ENCODE measurements at places on chromosomes 7 and 10.

DNA sequence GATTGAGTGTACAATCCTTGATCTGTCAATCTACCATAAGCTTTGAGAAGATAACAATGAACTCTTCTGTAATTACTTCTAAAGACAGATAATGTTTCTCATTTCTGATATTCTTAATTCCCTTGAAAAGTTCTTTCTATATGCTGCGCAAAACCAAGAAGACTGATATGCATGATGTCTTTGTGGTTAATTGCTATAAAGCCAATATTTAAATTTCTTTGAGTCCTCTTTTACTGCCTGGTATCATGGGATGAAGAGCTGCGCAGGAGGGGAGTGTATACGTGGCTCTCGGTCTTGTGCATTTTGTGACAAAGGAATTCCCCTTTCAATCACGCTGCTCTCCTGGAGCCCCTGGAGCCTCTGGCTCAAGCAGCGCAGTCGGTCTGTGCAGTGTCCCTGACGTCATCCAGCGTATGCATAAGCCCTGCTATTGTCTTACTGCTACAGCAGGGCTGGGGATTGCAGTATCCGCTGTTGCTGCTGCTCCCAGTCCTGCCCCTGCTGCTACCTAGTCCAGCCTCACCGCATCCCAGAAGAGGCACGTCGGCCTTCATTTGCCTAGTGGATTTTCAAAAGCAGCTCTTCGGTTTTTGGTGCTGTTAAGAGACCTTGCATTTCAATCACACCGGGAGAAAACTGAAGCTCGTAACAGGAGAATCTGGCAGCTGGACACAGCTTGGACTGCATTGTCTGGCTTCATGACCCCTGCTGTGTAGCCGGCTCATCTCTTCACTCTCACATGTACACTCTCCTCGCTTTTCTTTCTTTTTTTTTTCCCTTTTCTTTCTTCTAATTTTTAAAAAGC, 66.7 kb downstream of the ST7 start:
- no peak for DNase-seq

GRCh38 chr10:79926037-79926436, 22.9 kb downstream of the SFTPD start:
- no peak for DNase-seq

DNA sequence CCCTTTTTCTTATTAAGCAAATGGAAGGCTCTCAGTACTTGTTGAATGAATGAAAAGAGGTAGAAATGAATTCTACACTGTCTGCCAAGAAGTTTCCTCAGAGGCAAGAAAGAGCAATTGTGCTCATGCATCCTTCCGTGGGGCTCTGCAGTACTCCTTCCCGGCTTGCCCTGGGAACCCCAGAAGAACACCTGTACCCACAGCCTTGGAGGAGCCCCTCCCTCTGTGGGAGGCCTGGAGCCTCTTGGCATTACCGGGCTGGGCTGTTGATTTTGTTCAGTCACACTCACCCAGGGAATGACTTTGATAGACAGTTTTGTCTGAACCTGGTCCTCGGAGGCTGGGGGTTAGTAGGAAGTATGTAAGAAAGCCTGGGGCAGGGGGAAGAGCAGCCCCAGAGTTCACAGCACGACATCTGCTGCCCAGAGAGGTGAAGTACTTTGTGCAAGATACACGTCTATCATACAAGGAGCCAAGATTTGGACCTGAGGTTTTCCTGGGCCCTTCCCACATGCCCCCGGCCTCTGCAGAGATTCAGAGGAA, 134.8 kb upstream of the GDF10 start:
- peak; percentile 26 for DNase-seq

GRCh38 chr10:132298038-132298881, 9.5 kb downstream of the STK32C start:
- no peak for DNase-seq

- DNase-seq = peak; percentile 48
Observed at GRCh38 chr7:44072364-44073231, 7.2 kb upstream of the PGAM2 start.

Measured in CD4-positive, alpha-beta T cell treated with Interleukin-17A for 1 hour (primary cell).